ENCODE measurements at places on chromosomes 2 and 18. TPM values are rescaled to one million over a fixed set of nuclear protein-coding genes. Genes with fewer than 3 reads are reported as not detected.
A peak's percentile ranks its signal among the peaks of the same experiment; 100 is the strongest.

Gene NYAP2
- not detected for total RNA-seq

Gene IL36G
- total RNA-seq, result not detected

Gene FLACC1
- total RNA-seq, result 0.39 TPM

- no peaks in the 10 kb centered on the region for H3K27me3 ChIP-seq
- H3K4me1 ChIP-seq, result peaks cover 39% of the 10 kb centered on the region
- H3K27ac ChIP-seq, result peak overlapping the region; percentile 57
- H3K36me3 ChIP-seq, result no peaks in the 10 kb centered on the region
- no peak overlapping the region for H3K4me3 ChIP-seq
- DNase-seq, result no peak
Measured at GRCh38 chr2:43082111-43082894, 144.1 kb downstream of the ZFP36L2 start.

DNA sequence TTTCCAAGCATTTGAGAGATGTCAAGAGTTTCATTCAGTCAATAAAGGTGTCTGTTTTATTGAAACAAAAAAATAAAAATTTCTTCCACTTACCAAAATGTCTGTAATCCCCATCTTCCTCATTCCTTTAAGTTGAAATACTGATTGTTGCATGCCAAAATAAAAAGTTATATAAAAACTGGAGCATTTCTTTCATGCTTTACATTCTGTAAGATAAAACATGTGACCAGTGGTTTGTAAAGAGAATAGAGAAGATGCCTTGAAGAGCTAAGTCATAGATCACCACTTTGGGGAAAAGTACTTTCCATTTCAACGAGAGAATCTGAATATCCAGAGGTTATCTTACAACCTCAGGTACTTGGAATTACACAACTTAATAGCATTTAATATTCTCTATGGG is 35.9 kb upstream of the MYO1B start:
- no peaks in the 10 kb centered on the region for H3K4me1 ChIP-seq
- H3K36me3 ChIP-seq, result no peaks in the 10 kb centered on the region
- DNase-seq, result no peak

GRCh38 chr2:237998530-237998929 is 31.7 kb downstream of the UBE2F start:
- H3K27me3 ChIP-seq, result no peaks in the 10 kb centered on the region
- no peak for DNase-seq
- H3K27ac ChIP-seq, result no peak overlapping the region
- H3K4me3 ChIP-seq, result no peak overlapping the region
- no peaks in the 10 kb centered on the region for H3K4me1 ChIP-seq

Gene FNDC4
- total RNA-seq, result 1.3 TPM

DNA sequence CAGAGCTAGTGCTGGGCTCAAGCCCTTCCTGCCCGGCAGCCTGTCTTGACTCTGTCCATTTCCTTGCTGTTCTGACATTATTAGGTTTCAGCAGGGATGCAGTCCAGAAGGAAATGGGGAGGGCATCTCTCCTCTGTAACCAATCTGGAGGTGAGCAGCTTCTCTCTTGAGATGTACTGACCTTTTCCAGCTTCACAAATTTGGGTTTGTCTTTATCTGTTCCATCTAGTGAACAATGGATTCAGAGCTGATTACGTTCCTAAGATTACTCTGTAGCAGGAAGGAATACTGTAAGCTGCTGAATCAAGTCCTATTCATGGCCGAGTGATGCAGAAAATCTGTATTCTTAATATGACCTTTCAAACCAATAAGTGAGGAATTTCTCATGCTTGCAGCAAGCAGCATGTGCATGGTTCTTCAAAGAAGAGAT is 11.0 kb downstream of the PLA2R1 start:
- H3K4me1 ChIP-seq, result no peaks in the 10 kb centered on the region
- no peak overlapping the region for H3K27ac ChIP-seq
- H3K36me3 ChIP-seq, result no peaks in the 10 kb centered on the region

Gene ALPG
- total RNA-seq, result 65.3 TPM

DNA sequence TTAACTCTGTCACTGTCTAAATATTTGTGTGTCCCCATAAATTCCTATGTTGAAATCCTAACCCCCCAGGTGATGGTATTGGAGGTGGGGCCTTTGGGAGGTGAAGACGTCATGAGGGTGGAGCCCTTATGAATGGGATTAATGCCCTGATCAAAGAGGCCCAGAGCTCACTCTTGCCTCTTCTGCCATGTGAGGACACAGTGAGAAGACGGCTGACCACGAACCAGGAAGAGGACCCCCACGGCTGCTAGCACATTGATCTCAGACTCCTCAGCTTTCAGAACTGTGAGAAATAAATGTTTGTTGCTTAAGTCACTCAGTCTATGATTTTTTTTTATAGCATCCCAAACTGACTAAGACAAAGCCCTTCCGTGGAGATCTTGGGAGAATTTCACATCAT is 71.2 kb downstream of the BCL2L11 start:
- no peaks in the 10 kb centered on the region for H3K36me3 ChIP-seq
- no peak overlapping the region for H3K27ac ChIP-seq
- no peak for DNase-seq

- H3K4me1 ChIP-seq, result 0 out of 2 replicates have a peak, but pooled peaks cover 4% of the 10 kb centered on the region
- no peaks in the 10 kb centered on the region for H3K27me3 ChIP-seq
- DNase-seq, result peak; percentile 78
- H3K4me3 ChIP-seq, result no peak overlapping the region
Measured at GRCh38 chr2:70070542-70071268, 16.6 kb upstream of the PCBP1 start.

GRCh38 chr18:27772081-27772480 is 404.8 kb downstream of the CDH2 start:
- no peak overlapping the region for H3K4me3 ChIP-seq
- H3K27ac ChIP-seq, result no peak overlapping the region
- no peaks in the 10 kb centered on the region for H3K27me3 ChIP-seq
